ENCODE measurements at places on chromosomes 3 and 15.

GRCh38 chr15:75531041-75531450 lies 48.1 kb downstream of the PTPN9 start:
- no peak for DNase-seq

- DNase-seq, result peak; percentile 75
These were observed 11.3 kb downstream of the NRROS start for GRCh38 chr3:196650740-196651311.

DNA sequence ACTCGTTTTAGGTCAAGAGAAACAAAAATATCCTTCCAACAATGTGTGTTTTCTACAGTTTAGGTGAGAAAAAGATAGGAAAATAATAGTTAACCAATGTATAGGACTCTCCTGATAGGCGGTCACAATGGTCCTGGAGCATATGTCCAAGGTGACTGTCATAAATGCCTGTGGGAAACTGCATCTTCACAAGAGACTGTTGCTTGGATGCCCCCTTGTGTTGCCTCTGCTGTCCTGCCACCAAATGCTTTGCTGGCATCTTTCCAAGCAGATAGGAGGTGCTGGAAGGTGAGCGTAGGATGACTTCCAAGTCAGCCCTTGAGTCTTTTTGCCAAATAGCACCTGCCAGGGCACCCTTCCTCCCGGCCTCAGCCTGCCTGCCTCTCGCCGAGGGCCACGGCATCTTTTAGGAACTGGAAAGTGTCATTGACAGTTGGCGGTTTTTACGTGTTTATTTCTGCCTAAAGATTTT lies 24.1 kb upstream of the SACM1L start:
- DNase-seq, result no peak

DNA sequence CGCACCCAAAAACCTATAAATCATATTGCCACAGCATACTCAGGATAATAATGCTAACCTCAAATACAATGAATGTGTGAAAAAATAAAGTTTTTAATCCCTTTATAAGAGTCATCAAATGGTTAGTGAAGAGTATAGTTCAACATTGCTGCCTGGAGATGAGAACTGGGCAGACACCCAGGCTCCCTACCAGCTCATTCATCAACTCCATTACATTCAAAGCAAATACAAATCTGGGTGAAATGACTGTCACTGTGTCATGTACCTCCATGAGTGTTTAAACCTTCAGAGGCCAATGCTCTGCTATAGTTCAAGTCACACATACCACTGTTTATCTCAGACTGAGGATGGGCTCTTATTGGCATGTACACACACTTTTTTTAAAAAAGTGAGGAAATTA lies 167.2 kb upstream of the KCNMB2 start:
- DNase-seq, result no peak

GRCh38 chr3:15523660-15524417 lies 2.3 kb upstream of the COLQ start:
- DNase-seq, result no peak

- no peak for DNase-seq
These were observed 108.8 kb downstream of the EPHB1 start for GRCh38 chr3:134903837-134904236.

DNA sequence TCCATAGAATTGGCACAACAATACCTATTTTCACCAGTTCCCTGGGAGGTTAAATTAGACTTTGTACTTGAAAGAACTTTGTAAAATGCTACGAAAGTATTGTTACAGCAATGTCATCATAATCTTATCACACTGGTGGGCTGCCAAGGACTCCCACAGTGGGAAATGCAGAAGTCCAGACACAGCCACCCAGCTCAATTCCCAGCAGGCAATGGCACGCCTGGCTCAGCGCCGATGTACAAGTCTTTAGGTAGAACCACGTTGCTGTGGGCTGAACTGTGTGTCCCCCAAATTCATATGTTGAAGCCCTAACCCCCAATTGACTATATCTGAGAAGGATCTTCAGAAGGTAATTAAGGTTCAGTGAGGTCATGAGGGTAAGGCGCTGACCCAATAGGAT lies 12.3 kb downstream of the MYO5C start:
- DNase-seq, result no peak

DNA sequence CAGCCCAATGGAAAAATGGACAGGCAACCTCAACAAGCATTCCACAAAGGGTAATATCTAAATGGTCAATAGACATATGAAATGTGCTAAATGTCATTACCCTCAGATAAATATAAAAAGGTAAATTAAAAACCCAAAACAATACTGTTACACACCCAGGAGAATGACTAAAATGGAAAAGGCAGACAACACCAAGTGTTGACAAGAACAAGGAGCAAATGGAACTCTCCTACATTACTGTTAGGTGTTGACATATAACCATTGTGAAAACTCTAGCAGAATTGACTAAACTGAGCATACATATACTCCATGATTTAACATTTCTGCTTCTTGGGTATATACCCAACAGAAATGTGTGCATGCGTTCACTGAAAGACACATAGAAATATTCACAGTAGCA lies 25.3 kb upstream of the SLC6A11 start:
- no peak for DNase-seq

- no peak for DNase-seq
These were observed 128.9 kb downstream of the RTP4 start for GRCh38 chr3:187497052-187497451.

GRCh38 chr3:14452740-14453710 lies 50.6 kb downstream of the SLC6A6 start:
- DNase-seq, result peak; percentile 95

- no peak for DNase-seq
These were observed 27.4 kb downstream of the PRTG start for GRCh38 chr15:55715355-55716076.

GRCh38 chr3:189360291-189360690 lies 188.5 kb downstream of the TPRG1 start:
- DNase-seq, result no peak

- peak; percentile 69 for DNase-seq
These were observed 63.0 kb downstream of the ATP10A start for GRCh38 chr15:25799906-25800700.

DNA sequence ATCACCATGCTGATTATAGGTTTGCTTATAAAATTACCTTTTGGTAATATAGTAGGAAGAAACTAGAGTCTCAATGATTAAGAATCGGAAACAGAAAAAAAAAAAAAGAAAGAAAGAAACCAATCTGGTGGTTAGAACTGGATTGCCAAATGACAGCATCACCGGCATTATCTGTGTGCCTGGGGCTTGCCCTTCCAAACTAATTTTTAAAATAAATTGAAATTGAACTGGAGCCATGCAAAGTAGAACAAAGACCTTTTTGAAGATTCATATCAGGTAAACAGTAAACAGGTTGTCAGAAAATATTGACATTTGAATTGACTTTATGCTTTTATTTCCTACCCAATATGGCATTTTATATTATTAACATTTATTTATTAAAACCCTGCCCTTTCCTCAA lies 11.2 kb upstream of the CPB1 start:
- no peak for DNase-seq

- DNase-seq, result no peak
These were observed 332.0 kb upstream of the RASGRP1 start for GRCh38 chr15:38896647-38897046.

- peak; percentile 56 for DNase-seq
These were observed 57.9 kb downstream of the EPHB1 start for GRCh38 chr3:134852893-134853351.

- no peak for DNase-seq
These were observed 82.8 kb upstream of the TNFSF10 start for GRCh38 chr3:172606021-172606420.

DNA sequence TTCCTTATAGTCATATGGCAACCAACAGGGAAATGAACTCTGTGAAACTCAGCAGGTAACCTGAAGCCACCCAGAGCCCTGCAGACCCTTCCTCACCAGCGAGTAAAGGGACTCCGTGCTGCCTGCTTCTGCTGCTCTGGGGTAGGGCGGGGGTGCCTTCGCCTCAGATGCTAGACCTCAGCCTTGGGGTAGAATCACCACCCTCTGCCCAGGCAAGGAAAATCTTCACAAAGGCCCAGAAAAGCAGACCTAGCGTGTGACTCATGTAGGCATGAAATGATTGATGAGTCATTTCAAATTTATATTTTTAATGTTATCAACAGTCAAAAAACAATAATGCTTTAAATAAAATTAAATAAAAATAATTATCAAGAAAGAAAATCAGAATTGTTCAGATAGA lies 6.6 kb downstream of the STIMATE start:
- DNase-seq, result no peak

- DNase-seq, result no peak
These were observed 3.5 kb downstream of the CHD2 start for GRCh38 chr15:92903631-92903965.

DNA sequence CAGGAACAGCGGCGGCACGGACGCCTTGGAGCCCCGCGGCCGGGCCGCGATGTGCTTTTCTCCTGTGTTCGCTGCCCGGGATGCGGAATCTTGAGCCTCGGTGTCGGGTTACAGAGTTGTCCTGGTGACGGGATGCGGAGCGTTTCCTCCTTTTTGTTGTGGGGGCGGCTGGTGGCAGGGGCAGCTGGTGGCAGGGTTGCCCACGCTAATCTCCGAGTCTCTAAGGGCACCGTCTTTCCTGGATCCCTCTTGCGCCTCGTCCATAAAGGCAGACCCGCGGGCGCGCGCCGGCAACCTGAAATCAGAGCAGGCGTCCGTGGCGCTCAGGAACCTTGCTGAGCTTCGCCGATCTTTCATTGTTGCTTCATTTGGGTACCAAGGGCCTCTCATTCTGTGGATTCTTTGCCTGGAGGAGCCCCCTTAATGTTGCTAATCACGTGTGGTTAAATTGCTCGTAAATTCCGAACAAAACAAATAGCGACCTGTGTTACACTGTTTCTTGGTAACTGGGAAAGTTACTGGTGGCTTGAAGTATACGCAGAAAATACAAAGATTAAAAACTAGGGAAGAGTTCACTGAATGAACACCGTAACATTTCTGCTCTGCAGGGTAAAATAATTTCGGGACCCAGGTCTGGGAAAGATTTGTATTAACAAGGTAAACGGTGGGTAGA lies 844 bp upstream of the PFN2 start:
- peak; percentile 85 for DNase-seq

GRCh38 chr3:17607905-17608304 lies 134.5 kb downstream of the TBC1D5 start:
- no peak for DNase-seq

DNA sequence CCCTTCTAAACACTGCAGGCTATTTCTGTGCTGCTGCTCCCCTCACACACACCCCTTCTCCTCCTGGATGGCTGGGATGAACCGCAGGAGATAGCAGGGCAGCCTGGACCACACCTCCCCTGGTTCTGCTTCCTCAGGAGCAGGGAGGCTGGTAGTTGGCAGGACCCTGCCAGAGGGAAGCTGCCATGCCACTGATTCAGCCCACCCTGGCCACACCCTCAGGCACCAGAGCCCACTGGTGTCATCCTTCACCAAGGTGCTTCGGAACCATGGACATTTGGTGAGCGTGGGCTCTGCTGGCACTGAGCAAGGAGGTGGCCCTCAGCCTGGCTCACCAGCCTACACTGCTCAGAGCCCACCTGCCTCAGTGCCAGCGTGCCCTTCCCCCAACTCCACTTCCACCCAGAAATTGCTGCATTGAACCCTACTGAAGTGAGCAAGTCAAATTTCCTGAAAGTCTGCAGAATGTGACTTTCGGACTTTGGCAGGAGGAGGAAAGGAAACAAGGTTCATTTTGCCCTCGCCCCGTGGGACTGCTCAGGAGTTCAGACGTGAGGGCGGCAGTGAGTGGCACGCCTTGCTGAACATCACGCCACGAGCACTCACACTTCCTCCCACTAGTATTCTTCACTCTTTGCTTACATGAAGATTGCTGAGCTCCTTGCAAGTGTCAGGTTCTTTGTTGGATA lies 26.3 kb downstream of the BMF start:
- no peak for DNase-seq

- DNase-seq, result no peak
These were observed 101.6 kb upstream of the ANKRD28 start for GRCh38 chr3:15899388-15899787.

DNA sequence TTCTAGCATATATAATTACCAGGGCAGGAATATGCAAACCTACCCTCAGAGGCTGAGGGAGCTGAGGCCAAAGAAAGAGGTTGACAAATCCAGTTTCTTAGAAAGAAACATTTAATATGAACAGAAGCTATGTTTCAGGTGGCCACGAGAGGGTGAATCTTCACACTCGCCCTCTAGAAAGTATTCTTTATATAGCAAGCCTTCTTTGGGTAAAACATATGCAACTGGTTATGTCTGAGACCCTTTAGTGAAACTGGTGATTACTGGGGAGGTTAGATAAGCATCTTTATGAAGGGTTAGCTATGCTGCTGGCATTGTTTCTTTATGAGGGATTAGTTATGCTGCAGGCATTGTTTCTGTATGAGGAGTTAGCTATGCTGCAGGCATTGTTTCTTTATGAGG lies 50.7 kb upstream of the GOLGA6L2 start:
- DNase-seq, result no peak

- no peak for DNase-seq
These were observed 18.4 kb upstream of the CMTM7 start for GRCh38 chr3:32373276-32373675.

DNA sequence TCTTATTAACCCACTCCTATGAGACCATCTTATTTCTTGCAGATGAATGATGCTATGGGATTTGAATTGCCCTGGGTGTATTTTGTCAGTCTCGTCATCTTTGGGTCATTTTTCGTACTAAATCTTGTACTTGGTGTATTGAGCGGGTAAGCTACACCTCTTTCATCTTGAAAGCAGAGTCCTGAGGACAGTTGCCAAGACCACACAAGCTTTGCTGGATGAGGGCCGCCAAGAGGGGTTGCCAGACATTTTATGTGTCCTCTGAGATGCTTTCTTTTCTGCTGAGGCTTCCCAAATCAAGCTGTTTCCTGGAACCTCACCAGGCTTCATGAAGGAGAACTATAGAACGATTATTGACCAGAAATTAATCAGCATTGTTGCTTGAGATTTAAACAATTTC lies 173.2 kb downstream of the CHDH start:
- DNase-seq, result no peak

DNA sequence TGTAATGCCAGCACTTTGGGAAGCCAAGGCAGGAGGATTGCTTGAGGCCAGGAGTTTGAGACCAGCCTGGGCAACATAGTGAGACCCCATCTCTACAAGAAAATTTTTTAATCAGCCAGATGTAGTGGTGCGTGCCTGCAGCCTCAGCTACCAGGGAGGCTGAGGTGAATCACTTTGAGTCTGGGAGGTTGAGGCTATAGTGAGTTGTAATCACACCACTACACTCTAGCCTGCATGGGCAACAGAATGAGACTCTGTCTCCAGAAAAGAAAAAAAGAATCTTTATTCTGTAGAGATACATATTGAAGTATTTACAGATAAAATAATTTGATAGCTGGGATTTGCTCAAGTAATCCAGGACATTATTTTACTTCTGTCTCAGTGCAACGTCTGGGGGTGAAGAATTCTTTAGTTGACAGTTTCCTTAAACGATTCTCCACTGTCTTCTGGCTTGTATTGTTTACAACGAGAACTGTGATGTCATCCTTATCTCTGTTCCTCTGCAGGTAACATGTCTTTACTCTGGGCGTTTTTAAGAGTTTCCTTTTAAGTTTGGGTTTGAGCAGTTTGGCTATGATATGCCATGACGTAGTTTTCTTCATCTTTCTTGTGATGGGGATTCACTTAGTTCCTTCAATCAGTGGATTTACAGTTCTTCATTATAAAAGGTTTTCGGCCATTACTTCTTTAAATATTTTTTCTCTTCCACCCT lies 26.3 kb downstream of the KPNA1 start:
- DNase-seq, result no peak

Measured in aorta (tissue), 5 donors.